ENCODE measurements at places on chromosomes 2 and 18.

DNA sequence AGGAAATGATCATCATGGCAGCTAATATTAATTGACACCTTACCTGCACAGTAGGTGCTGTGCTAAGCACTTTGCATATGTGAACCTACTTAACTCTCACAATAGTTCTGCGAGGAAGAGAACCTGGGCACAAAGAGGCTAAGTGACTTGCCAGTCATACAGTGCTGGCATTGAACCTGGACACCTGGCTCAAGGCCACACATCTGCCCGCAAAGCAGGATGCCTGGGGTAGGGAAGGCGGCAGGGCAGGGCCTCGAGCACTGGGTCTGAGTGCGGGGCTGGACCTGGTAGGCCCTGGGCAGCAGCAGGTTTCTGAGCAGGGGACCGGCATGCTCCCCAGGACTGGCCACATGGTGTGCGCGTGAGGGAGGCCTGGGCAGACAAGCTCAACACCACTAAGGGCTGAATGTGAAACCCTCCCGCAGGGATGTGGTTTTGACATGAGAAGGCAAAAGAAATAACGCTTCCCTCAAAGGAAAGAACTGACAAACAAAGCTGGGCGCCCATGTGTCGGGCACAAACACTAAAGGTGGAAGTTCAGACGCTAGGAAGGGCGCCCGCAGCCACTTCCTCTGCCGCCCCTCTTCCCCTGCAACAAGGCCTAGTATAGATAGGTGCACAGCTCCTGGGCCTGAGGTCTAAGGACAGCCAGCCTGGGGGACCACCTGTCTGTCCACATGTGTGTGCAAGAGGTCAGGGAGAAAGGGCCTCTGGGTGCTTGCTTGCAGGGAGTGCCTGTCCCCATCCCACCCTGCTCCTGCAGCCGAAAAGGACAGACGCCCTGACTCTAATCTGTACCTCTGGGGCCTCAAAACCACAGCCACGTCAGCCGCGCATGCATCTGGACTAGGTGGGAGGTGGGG, 92.5 kb downstream of the ZFP36L2 start:
- no peak for DNase-seq

DNA sequence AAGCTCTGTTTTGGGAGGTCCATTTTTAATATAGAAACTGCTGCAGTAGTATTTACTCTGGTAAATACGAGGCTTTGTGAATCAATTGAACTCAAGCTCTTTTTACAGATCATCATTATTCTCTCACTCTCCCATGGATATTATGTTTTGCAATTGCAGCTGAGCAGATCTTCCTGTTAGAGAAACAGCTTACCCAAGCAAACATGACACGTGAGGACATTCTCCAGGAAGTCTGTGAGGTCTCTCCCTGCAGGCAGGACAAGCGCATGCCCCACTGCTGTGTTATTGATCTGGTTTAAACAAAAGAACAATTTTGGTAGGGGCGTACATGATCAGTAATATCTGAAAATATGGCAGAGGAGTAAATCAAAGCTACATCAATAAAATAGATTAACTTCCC, 72.1 kb downstream of the COL6A3 start:
- DNase-seq: no peak

GRCh38 chr2:107018366-107018765, 132.4 kb upstream of the ST6GAL2 start:
- no peak for DNase-seq

DNA sequence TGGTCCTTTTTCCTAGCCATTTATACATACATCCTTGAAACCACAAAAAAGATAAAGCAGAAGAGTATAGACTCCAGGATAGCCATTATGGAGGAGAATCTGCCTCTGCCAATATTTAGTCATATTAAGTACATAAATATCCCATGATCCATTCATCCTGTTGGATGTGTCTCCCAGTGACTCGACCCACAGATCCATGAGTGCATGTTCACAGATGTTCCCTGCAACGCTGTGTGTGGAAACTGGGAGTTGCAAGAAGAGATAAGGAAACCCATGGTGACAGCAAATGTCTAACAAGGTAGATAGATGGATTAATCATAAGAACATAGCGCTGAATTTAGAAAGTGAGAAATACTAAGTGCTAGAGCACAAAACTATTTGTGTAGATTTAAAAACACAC, 34.5 kb downstream of the STK39 start:
- no peak for DNase-seq

GRCh38 chr2:29579495-29580169, 341.8 kb downstream of the ALK start:
- DNase-seq: no peak

GRCh38 chr18:52237551-52237950, 102.4 kb upstream of the DCC start:
- no peak for DNase-seq

- DNase-seq: no peak
These were observed 474.5 kb downstream of the PTPRM start for GRCh38 chr18:8041526-8042111.

DNA sequence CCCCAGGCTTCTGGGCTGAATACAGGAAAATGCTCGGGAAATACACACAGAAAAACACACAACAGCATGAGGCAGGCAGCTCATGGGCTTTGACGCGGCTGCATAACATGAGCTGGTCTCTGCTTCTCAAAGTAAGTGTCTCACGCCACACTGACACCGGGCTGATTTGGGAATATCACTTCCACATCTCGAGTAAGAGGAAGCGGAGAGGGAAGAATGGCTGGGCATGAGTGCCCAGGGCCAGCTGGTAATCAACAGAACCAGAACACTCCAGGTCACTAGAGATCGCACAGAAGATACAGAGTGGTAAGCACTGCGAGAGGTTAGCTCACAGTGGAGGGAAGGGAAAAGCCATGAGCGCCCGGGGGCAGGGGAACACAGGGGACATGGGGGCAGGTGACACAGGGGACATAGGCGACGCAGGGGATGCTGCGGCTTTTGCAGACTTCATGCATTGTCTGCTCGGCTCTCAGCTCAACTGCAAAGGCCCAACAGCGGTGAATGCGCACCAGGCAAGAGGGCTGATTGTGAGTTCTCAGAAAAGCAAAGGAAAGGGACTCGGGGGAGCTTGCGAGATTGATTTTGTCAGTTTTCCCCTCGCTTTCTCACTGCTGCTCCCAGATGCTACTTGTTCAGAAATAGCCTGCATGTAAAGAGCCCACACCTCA, 141.4 kb downstream of the MBP start:
- no peak for DNase-seq

DNA sequence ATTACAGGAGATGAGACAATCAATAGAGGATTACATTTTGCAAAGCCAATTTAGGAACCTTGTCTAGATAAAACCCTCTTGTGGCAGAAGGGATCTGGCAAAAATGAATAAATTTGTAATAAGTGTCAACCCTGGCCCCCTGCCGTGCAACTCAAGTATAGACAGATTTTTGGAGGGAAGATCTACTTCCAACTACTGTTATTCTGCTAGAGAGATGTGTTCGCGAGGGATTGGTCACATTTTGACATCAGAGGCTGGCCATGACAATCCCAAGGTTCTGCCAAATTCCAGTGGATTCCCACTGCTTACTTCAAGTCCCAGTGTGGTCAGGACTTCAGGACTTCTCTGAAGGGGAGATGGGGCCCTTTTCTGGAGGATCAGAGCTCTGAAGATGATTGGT, 192.6 kb downstream of the SH3RF3 start:
- DNase-seq: no peak

GRCh38 chr2:12856934-12857601, 140.3 kb downstream of the TRIB2 start:
- no peak for DNase-seq

DNA sequence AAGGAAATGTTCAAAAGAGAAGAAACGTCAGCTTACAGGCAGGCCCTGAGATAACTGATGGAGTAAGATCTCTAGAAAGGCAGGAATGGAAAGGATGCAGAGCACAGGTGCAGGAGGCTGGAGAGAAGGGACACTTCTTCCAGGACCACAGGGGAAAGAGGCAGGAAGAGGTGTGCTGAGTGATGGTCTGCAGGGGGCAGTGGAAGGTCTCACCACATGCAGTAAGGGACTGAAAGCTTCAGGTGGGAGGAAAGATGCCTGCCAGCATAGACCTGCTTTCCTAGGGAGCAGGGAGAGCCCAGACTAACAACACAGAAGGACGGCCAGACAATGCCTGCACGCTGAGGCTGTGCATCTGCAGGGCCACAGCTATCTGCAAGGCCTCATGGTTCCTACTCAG, 156.8 kb downstream of the L3MBTL4 start:
- no peak for DNase-seq

GRCh38 chr2:201661366-201661765, 18.1 kb upstream of the TMEM237 start:
- DNase-seq: no peak
